Bronchus fibroblast of lung (primary cell): ENCODE measurements at places on chromosomes 2 and 18. TPM values are rescaled to one million over a fixed set of nuclear protein-coding genes. Genes with fewer than 3 reads are reported as not detected.

The DUSP2 gene
- 1.0 and 1.2 TPM in 2 replicates for total RNA-seq

The CCL20 gene
- total RNA-seq = 1.5 and 2.2 TPM in 2 replicates

The IDH1 gene
- 162 and 184 TPM in 2 replicates for total RNA-seq

The PRKAG3 gene
- not detected in 2 replicates for total RNA-seq

The DHRS9 gene
- total RNA-seq = not detected in 2 replicates

The ZNF396 gene
- total RNA-seq = 0.67 and 0.89 TPM in 2 replicates

The PLGLB2 gene
- total RNA-seq = 0.89 TPM in 1 of 2 replicates, not detected in the other

The HOXD12 gene
- not detected in 2 replicates for total RNA-seq
